Activated CD4-positive, alpha-beta memory T cell treated with anti-CD3 and anti-CD28 coated beads, Interleukin-2, amount 10 ng/mL, durations not matched to agents 7 days and 5 days (primary cell): ENCODE measurements at places on chromosomes 1 and 21. TPM values are rescaled to one million over a fixed set of nuclear protein-coding genes. Genes with fewer than 3 reads are reported as not detected.

DNA sequence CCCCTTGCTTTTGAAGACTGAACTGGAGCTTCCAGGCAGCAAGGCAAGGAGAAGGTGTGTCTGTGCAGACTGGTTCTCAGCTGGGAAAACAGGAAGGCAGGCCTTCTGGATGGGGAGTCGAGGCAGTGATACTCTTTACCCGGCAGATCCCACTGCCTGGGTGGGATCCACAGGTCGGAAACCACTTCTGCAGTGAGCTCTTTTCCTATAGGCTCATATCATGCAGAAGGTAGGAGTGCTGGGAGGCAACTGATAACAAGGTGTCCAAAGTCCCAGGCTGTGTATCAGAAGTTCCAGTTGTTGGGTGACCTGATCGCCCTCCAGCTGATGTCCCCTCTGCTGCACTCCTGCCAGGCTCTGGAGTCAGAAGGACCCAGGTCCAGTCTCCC lies 17.1 kb downstream of the ACOT11 start:
- no peak overlapping the region for H3K4me3 ChIP-seq
- no peak overlapping the region for H3K27ac ChIP-seq
- no peaks in the 10 kb centered on the region for H3K36me3 ChIP-seq
- peaks cover 2% of the 10 kb centered on the region for H3K4me1 ChIP-seq
- no peak for DNase-seq
- H3K27me3 ChIP-seq = peaks cover 1% of the 10 kb centered on the region

Gene NIBAN1
- 71.7 TPM for total RNA-seq

DNA sequence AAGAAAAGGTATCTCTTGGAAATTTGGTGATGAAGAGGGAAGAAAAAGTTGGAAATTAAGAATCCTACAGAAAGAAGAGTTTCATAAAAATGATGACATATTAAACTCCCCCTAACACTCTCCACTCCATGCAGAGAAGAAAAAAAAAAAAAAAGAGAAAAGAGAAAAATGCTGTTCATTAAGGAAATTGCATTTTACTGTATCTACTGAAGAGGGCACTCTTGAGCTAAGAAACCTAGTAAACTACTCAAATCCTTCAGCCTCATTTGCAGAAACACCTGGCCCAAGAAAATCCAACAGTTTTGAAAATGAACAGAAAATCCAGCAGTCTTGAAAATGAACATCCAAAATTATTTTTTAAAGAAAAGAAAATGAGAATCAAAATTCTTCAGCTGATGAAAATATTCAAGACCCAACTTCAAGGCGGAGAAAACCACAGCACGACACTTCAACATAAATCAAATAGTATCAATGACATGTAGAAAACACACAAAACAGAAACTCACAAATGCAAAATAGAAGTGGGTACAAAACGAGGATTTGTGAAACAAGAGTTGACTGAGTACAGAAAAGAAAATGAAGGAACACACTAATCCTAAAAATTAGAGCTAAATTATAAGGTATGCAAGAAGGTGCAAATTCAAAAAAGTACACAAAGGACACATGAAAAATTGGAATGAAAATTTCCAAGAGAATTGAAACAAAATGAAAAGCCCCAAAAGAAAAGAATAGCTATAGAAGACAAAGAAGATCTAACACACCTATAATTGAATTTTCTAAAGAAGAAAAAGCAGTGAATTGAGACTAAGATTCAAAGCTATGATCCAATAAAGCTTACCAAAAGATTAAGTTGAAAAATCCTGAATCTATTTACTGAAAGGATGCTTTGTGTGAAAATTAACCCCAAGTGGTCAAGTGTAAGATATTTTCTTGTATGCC lies 73.2 kb upstream of the DNAJC6 start:
- no peak overlapping the region for H3K4me3 ChIP-seq
- peaks cover 11% of the 10 kb centered on the region for H3K27me3 ChIP-seq
- peaks cover 13% of the 10 kb centered on the region for H3K4me1 ChIP-seq
- no peak for DNase-seq

DNA sequence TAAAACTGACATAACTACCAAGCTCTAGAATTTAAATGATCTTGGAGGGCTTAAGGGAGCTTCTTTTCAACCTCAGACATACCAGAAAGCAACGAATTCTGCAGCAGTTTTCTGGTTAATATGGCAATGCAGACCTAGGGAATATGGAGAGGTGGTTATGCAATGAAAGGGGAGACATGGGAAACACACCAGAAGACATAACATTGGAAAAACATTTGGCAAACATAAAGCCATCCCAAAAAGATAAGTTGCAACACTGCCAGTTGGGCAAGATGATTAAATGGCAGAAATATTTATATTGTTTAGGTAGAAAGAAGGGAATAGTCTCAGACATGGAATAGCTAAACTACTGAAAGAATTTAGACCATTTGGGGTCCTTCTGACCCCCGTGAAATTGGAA lies 104.5 kb downstream of the KCNJ6 start:
- no peaks in the 10 kb centered on the region for H3K36me3 ChIP-seq
- H3K4me1 ChIP-seq = no peaks in the 10 kb centered on the region
- no peaks in the 10 kb centered on the region for H3K27me3 ChIP-seq
- no peak overlapping the region for H3K4me3 ChIP-seq

GRCh38 chr1:148362626-148363438 lies 120.3 kb downstream of the PPIAL4G start:
- H3K4me3 ChIP-seq = peak overlapping the region; percentile 75
- peaks cover 49% of the 10 kb centered on the region for H3K4me1 ChIP-seq
- H3K27me3 ChIP-seq = peaks cover 51% of the 10 kb centered on the region
- DNase-seq = peak; percentile 39

- no peak overlapping the region for H3K27ac ChIP-seq
- DNase-seq = no peak
- H3K4me1 ChIP-seq = peaks cover 7% of the 10 kb centered on the region
- peaks cover 40% of the 10 kb centered on the region for H3K27me3 ChIP-seq
Measured at GRCh38 chr21:45019887-45020537, 54.4 kb upstream of the ADARB1 start.

GRCh38 chr1:172154551-172154950 lies 265.9 kb upstream of the C1orf105 start:
- peak overlapping the region; percentile 19 for H3K4me3 ChIP-seq
- peaks cover 6% of the 10 kb centered on the region for H3K36me3 ChIP-seq
- peak overlapping the region; percentile 71 for H3K27ac ChIP-seq

Gene CRYBG2
- 1.9 TPM for total RNA-seq

- H3K36me3 ChIP-seq = peaks cover 7% of the 10 kb centered on the region
- peak overlapping the region; percentile 59 for H3K27ac ChIP-seq
- H3K27me3 ChIP-seq = peaks cover 9% of the 10 kb centered on the region
- DNase-seq = peak; percentile 77
Measured at GRCh38 chr1:234478152-234478480, 863 bp downstream of the TARBP1 start.

Gene ZNHIT6
- 14.0 TPM for total RNA-seq

DNA sequence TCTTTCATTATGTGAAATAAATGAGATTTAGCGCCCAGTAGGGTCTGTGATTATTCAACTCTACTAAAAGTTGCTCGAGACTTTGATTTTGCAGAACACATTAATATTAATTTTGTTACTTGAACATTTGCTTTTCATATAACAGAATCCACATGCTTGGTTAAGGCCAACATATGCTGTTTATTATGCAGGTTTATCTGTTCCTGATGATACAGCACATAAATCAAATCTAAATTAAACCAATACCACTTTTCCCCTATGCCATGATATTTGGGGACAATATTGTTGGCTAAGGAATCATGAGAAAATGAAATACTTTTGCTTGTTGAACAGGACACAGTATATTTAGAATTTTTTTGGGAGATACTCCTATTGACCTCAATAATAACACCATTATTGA lies 291.1 kb downstream of the USP25 start:
- H3K4me1 ChIP-seq = no peaks in the 10 kb centered on the region
- H3K36me3 ChIP-seq = no peaks in the 10 kb centered on the region
- H3K27ac ChIP-seq = no peak overlapping the region
- H3K4me3 ChIP-seq = no peak overlapping the region

- no peaks in the 10 kb centered on the region for H3K36me3 ChIP-seq
- peaks cover 7% of the 10 kb centered on the region for H3K27me3 ChIP-seq
- peak; percentile 32 for DNase-seq
Measured at GRCh38 chr1:94807742-94808491, 12.2 kb upstream of the SLC44A3 start.

- H3K36me3 ChIP-seq = no peaks in the 10 kb centered on the region
- H3K27ac ChIP-seq = no peak overlapping the region
- no peak for DNase-seq
- H3K27me3 ChIP-seq = peaks cover 5% of the 10 kb centered on the region
Measured at GRCh38 chr1:76109404-76109803, 34.9 kb downstream of the ST6GALNAC3 start.

DNA sequence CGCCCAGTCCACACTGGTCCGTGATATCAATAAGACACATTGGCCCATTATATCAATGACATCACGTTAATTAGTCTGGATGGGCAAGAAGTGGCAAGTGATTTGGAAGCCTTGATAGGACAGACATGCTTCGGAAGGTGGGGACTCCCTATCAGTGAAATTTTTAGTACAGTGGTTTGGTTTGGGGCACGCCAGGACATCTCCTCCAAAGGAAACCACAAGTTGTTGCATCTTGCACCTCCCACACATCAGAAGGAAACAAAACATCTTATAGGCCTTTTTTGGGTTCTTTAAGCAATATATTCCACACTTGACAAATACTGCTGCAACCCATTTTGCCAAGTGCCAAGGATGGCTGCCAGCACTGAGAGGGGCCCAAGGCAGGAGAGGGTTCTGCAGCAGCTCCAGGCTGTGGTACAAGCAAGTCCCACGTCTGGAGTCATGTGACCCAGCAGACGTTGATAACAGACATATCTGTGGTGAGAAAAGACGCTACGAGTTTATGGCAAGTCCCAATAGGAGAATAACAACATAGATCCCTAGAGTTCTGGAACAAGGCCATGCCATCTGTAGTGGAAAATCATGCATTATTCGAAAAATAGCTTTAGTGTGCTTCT lies 95.3 kb upstream of the DISP3 start:
- H3K27ac ChIP-seq = no peak overlapping the region
- peaks cover 37% of the 10 kb centered on the region for H3K27me3 ChIP-seq
- peak; percentile 17 for DNase-seq
- H3K4me1 ChIP-seq = peaks cover 20% of the 10 kb centered on the region
- H3K36me3 ChIP-seq = no peaks in the 10 kb centered on the region

- H3K27me3 ChIP-seq = peaks cover 5% of the 10 kb centered on the region
- no peaks in the 10 kb centered on the region for H3K4me1 ChIP-seq
- DNase-seq = no peak
- H3K27ac ChIP-seq = no peak overlapping the region
- no peaks in the 10 kb centered on the region for H3K36me3 ChIP-seq
- H3K4me3 ChIP-seq = no peak overlapping the region
Measured at GRCh38 chr21:45802425-45802824, 158.9 kb downstream of the PCBP3 start.

DNA sequence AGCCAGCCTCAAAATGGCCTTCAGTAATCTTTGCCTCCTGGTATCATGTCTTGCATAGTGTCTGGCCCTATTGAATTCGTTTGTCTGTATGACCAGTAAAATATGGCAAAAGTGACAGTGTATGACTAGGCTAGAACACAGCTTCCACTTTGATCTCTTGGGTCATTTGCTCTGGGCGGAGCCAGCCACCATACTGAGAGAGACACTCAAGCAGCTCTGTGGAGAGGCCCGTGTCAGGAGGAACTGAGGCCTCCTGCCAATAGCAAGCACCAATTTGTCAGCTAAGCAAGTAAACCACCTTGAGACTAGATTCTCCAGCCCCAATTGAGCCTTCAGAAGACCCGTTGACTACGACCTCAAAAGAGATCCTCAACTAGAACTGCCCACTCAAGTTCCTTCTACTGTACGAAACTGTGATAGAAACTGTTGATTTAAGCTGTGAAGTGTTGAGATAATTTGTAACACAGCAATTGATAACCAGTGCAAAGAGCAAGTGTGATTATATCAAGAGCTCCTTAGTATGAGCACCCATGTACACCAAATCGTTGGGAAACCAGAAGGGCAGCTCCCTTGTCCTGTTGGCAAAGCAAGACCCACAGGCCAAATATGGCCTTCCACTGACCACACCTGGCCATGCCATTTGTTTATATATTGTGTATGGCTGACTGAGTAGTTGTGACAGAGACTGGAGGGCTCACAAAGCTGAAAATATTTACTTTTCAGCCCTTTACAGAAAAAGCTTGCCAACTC lies 52.7 kb upstream of the SERBP1 start:
- no peaks in the 10 kb centered on the region for H3K36me3 ChIP-seq
- H3K4me1 ChIP-seq = peaks cover 4% of the 10 kb centered on the region
- no peaks in the 10 kb centered on the region for H3K27me3 ChIP-seq
- no peak for DNase-seq
- H3K27ac ChIP-seq = no peak overlapping the region

Gene FAM72A
- total RNA-seq = 34.1 TPM

DNA sequence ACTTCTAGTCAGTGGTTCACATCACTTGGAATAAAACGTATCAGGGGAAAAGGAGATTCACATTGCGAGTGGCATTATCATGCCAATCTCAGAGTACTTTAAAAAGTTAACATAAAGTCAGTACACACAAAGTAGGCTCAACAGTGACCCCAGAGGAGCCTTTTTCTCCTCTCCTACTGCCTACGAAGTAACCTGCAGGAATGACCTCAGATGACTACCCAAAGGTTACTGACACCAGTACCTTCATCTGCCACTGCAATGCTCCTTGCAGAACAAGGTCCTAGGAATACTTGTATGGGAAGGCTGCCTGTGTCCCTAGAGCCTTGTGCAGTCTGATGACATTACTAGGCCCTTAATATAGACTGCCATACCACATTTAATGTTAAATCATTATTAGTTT lies 389.8 kb upstream of the LYPLAL1 start:
- no peak for DNase-seq
- H3K36me3 ChIP-seq = no peaks in the 10 kb centered on the region
- H3K27me3 ChIP-seq = no peaks in the 10 kb centered on the region
- no peak overlapping the region for H3K4me3 ChIP-seq

- H3K27ac ChIP-seq = no peak overlapping the region
- H3K4me3 ChIP-seq = no peak overlapping the region
- no peak for DNase-seq
- H3K27me3 ChIP-seq = peaks cover 11% of the 10 kb centered on the region
Measured at GRCh38 chr1:150056407-150056806, 11.2 kb upstream of the VPS45 start.

DNA sequence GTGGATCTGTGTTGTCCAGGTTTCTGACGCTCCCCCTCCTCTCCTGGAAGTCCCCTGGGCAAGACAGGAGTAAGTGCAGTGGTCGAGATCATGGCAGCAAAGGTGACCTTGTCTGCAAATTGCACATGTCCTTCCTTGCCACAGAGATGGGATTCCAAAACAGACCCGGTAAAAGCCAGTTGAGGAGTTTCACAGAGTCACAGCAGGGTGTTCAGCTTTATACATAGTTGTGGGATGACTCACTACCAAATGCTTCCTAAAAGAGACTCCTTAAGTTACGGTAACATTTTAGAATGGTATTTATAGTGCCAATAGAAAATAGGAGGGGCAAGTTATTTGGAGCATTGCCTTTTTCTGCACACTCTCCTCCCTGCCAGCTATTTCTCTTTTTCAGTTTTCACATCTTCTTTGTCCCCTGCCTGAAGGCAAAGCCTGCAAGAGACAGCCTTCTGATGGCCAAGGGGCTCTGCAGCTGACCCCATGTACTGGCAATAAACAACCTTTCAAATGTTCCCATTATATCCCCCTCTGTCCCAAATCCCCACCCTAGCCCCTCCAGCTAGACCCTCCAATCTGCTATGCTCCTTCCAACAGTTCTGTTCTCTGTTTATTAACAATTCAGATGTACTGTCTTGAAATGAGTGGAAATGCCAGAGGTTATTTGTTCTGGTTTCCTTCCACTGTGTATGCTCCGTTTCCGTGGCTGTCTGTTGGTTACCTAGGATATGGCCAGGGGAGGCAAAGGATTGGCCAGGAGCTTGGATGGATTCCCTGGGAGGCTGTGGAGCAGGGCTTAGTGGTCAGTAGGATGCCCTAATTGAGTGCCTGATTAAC lies 115.0 kb downstream of the TGFB2 start:
- H3K27me3 ChIP-seq = no peaks in the 10 kb centered on the region
- no peak overlapping the region for H3K4me3 ChIP-seq
- H3K27ac ChIP-seq = no peak overlapping the region
- no peak for DNase-seq
- H3K36me3 ChIP-seq = no peaks in the 10 kb centered on the region

Gene CERS2
- total RNA-seq = 181 TPM
